SHP77 treated with DMSO at 0.1 percent for 48 hours (cell line): ENCODE measurements at places on chromosomes 11 and 22.

DNA sequence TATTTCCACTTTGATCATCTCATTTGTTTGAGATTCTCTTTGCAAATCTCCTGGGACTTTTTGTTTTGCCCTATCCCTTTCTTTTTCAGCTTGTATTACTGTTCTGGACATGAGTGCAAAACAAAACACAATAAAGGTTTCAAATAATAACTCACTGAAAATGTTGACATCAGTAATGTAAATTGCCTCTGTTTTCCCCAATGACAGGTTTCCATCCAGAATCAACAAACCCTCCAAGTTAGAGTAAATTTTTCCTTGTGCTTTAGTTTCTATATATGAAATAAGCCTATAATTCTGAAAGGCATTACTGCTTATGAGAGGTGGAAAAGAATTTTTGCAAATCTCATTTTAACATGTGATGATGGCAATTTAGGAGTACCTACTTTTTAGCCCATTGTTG lies 187.0 kb upstream of the ANO3 start:
- DNase-seq, result no peak

GRCh38 chr11:100861212-100861611 lies 174.1 kb downstream of the ARHGAP42 start:
- no peak for DNase-seq

DNA sequence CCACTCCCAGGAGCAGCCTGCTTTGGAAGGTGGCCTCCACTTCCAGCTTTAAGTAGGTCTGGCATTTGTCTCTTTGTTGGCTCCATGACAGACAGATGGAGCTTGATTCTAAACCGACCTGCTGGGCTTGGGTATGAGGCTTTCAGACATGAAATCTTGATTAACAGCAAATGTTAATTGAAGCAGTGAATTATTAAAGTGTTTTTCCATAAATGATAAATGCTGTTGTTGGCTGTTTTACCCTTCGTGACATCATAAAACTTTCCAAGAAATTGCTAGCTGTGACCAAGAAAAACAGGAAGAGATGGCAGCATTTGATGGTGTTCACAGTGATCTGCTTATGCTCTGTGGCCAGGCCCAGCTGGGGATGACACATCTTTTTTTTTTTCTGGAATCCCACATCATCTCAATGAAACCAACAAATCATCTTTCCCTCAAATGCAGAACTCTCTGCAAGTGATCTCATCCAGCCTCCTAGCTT lies 66.1 kb downstream of the RBMXL2 start:
- no peak for DNase-seq

DNA sequence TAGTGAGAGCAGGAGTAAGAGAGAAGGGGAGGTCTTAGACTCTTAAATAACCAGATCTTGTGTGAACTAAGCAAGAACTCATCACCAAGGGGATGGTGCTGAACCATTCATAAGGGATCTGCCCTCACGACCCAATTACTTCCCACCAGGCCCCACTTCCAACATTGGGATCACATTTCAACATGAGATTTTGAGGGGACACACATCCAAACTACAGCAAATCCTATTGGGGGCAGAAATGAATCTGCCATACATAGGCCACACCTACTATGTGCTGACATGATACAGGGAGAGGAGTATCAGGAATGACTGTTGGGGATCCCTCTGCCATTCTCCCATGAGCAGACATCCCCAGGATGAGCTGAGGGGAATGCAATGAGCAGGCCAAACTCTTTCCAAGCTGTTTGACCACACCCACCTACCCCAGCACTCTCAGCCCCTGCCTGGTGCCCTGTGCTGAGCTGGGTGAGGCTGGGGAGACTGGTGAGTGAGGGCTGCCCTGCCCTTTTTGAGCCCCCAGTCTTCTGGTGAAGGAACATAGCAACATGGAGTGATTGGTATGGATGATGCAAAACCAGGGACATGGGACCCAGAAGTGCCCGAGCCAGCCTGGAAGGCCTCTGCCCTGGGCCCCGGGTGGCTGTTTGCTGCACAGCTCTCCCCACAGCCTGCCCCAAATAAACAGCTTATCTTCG lies 1.2 kb upstream of the GTSE1 start:
- DNase-seq, result no peak

DNA sequence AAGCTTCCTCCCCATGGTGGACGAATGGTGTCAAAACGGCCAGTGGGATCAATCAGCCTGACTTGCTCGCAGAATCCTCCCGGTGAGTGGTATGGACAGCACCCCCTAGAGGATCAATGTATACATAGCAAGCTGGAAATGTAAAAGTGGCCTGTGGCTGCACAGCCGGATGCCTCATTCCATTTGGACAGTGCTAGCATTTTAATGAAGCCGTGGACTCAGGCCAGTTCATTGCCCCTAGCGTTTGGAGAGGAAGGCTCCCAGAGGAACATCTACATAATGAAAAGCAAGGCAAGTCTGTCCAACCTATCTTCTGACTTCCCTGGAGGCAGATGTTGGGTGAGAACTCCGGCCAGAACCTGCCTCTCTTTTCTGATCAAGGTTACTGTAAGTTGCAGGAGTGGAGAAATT lies 942.3 kb downstream of the NTM start:
- DNase-seq, result peak; percentile 1

DNA sequence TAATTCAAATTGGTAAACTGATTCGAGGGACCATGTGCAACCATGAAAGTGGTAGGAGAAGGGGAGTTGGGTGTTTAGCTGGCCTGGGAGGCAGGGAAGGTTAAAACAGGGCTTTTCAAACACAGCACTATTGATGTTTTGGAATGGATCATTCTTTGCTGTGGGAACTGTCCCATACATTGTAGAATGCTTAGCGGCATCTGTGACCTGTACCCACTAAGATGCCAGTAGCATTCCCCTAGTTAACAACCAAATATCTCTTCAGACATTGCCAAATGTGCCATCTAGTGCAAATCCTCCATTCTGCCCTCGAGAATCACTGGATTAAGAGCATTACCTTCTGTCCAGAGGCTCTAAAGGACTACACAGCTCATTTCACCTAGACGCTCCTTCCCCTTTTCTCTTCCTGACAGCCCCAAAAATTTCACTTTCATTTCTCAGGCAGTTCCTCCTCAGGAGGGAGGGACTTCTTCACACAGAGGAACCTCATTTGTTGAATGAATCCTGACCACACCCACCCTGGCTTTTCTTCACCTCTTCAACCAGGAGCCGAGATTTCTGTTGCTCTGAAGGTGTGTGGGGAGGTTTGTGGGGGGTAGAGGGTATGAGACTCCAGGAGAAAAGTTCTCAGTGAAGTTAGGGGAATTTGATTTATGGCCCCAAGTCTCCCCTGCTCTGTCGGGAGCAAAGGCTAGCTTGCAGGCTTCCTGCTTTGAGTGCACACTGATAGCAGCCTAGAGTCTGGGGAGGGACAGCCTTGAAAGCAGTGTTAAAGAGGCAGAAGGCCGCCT lies at the start of gene TRIM34:
TRIM34 (plus strand) TSS at position 513 of the 791 bp plus-strand sequence. CDS start 7,331 bp downstream, outside the sequence.
- DNase-seq, result no peak

DNA sequence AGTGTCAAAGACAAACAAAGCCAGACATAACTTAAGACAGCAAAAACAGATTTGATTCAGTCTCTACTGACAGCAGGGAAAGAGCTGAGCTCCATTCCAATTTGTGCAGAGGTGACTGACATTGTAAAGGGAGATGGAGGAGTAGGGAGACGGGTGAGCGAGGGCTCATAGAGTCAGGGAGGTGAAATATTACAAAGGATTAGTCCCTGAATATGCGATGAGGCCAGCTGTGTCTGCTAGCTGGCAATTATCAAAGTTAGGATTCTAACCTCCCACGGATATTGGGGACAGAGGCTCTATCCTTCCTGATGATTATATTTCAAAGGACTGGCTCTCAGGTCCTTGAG lies 8.3 kb downstream of the PLAAT2 start:
- DNase-seq, result no peak

DNA sequence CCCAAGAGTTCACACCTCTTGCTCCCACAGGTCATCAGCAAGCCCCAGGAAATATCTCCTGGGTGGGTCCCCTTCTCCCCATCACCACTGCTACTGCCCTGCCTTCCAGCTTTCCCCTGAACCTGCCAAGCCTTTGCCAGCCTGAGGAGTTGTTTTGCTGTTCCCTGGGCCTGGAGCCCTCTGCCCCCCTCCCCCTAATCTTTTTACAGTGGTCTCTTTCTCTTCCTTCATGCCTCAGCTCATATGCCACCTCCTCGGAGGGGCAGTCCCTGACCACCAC lies 18.9 kb downstream of the MYO7A start:
- DNase-seq, result no peak

DNA sequence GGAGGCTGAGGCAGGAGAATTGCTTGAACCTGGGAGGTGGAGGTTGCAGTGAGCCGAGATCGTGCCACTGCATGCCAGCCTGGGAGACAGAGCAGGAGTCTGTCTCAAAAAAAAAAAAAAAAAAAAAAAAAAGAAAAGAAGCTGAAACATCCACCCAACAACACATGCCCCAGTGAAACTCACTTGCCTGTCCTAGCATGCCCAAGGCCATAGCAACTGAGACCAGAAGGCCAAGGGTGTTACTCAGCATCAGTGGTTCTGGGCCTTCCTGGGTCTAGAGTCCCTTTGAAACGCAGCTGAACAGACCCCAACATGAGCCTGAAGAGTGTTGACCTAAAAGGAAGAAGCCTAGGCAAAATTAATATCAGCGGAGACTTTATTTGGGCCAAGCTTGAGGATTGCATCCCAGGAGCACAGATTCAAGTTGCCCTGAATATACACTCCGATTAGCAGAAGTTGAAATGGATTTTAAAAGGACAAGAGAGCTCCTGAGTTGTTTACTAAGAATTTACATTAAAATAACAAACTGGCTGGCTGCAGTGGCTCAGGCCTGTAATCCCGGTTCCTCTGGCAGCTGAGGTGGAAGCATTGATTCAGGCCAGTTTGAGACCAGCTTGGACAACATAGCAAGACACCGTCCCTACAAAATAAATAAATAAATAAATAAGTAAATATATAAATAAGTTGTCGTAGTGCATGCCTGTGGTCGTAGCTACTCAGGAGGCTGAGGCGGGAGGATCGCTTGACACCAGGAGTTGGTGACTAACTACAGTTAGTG lies 7.0 kb downstream of the PRDX5 start:
- DNase-seq, result no peak

GRCh38 chr22:42439021-42439567 lies 6.9 kb upstream of the NFAM1 start:
- no peak for DNase-seq

DNA sequence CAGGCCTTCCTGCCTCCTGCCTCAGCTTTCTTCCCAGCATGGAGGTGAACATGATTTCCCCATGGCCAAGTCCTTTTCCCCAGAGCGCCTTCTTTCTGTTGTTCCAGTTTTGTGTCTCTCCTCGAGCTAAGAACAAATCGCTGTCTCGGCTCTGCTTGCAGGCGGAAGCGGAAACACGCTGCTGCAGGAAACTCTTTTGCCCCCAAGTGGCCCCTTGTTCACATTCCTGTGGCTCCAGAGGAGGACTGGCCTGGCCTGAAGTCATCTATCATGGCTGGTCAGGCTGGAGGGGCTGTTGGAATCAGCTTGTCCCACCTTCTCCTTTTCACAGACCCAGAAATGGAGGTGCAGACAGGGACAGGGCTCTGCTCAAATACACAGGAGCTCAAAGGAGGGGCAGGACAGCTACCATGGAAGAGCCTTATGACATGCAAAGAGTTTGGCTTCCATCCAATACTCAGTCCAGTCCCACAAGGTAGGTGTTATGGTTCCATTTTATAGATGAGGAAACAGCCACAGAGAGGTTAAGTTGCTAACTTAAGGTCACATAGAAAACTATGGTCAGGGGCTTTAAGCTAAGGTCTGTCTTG lies 182.2 kb upstream of the SYT13 start:
- no peak for DNase-seq

- DNase-seq, result no peak
Measured at GRCh38 chr11:13495929-13496328, at the start of gene PTH. TSS of gene PTH (minus strand) at chr11:13495997. CDS start at chr11:13492855, 3,142 bp downstream.

DNA sequence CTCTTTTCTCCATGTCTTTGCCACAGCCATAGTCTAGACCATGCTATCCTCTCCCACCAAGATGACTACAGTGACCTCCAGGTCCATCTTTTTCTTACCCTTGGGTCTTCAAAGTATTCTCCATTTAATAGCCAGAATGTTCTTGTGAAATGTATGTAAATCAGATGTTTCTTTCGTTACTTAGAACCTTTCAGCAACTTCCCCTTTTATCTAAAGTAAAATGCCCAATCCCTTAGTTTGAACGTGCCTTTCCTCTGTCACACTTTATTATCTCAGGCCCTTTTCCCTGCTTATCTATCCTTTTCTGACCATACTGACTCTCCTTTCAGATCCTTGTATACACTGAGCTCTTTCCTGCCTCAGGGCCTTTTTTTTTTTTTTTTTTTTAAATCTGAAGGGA lies 17.9 kb downstream of the RBM4B start:
- no peak for DNase-seq

DNA sequence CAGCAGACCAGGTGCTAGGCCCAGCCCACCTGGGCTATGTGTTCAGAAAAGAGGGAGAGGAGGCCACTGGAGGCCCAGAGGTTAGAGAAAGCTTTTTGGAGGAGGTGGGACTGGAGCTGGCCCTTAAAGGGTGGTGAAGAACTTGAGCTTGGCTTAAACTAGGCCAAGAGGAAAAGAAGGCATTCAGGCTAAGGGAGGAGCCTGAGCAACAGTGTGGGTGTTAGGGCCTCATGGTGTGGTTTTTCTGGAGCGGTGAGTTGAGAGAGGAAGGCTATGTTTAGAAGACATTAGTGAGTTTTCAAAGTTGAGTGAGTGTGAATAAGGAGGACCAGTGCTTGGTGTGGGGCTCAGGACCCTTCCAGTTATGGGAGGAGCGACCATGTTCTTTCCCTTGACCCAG lies 6.2 kb downstream of the TAF6L start:
- no peak for DNase-seq

DNA sequence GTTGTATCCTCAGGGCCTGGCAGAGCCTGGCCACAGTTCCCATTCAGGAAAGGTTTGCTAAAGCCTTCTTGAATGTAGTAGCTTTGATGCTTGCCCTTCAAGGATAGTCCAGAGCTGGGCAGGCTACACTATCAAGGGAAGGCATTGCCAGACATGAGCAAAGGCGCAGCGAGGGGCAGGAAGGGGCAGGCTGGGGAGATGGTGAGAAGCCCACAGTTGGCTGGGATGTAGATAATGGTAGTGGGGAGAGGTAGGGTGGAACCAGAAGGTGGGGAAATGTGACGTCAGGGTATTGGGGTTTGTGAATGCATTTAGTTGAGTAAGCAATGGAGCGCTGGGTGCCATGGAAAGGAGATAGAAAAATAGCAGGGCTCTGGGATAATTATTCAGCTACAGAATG lies 28.6 kb downstream of the LRRC32 start:
- no peak for DNase-seq

- no peak for DNase-seq
Measured at GRCh38 chr11:119806064-119806915, 77.3 kb upstream of the NECTIN1 start.

DNA sequence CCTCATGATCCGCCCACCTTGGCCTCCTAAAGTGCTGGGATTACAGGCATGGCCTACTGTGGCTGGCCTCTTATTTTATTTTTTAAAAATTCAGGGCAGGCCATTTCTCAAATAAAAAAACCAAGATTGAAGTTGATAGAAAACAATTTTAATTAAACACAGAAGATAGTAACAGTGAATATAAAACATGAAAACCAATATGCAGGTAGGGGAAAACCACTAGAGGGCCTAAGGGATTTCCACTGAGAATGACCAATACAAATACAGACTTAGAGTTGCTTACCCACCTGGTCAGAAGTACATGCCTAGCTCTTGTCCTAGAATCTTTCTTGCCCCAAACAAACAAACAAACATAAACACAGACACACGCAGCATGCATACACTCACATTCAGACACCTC lies 1.7 kb upstream of the RTCB start:
- peak; percentile 10 for DNase-seq

GRCh38 chr11:111846636-111847035 lies 24.7 kb downstream of the ALG9 start:
- no peak for DNase-seq

- no peak for DNase-seq
Measured at GRCh38 chr22:17091851-17092250, 7.1 kb downstream of the IL17RA start.
